Upper lobe of left lung (tissue), 6 donors: ENCODE measurements at places on chromosomes 4 and X. TPM values are rescaled to one million over a fixed set of nuclear protein-coding genes. Genes with fewer than 3 reads are reported as not detected.

Gene CITED1
- 2.1 TPM for total RNA-seq

Gene TEX13B
- total RNA-seq, result not detected

Gene UGT2B17
- total RNA-seq, result not detected

Gene PCDH10
- total RNA-seq, result 0.63 TPM

Gene CENPVL1
- total RNA-seq, result not detected

GRCh38 chrX:119231936-119232445 lies 4.1 kb upstream of the PGRMC1 start:
- DNase-seq, result no peak

GRCh38 chrX:149652232-149652981 lies 20.8 kb upstream of the TMEM185A start:
- DNase-seq, result no peak

GRCh38 chr4:94508296-94508695 lies 56.6 kb downstream of the PDLIM5 start:
- no peak for DNase-seq

GRCh38 chr4:14095831-14096230 lies 468.3 kb upstream of the BOD1L1 start:
- DNase-seq, result no peak
